ENCODE measurements at places on chromosomes 11 and 22.

DNA sequence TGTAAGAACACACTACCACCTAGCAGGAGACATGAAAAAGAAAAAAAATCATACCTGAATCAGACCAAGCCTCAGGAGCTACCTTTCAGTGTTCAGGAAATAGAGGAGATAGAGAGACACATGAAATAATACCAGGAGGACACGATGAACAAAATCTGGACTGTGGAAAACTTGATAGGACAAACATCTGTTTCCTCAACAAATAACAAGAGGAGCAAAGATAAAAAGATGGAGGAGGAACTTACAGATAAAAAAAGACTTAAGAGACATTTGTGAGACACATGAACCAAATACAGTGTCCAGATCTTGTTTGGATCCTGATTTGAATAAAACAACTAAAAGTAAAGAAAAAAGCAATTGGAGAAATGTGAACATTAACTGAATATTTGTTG lies 12.4 kb upstream of the KCNE3 start:
- DNase-seq, result no peak

GRCh38 chr11:44747316-44747715 lies 20.6 kb downstream of the TSPAN18 start:
- no peak for DNase-seq

DNA sequence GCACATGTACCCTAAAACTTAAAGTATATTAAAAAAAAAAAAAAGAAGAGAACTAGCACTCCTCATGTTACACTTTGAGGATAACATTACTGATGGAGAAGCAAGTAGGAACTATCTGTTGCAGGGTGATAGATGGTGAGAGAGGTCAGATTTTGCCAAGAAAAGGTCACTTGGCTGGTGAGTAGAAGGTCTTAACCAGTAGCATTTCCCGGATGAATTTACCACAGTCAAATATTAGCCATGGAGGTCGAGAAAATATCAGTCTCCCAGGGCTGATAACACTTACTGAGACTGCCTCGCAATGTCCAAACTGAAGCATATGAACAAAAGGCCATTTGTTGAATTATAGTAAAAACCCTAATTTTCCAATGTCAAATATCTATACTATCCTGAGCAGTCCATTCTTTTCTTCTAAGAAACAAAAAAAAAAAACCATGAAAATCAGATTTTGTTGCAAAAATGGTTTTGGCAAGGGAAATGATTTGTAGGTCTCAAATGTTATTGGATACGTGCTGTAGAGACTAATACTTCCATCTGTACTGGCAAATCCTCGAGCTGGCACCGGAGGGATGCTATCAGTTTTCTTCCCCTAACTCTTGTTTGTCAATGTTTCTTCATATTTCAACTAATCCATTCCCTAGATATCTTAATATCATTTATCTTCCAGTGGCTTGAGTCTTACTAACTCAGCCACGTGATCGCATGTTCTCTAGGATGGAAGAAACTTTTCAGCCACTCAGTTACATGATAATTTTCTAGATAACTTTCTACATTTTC lies 14.5 kb upstream of the BBOX1 start:
- no peak for DNase-seq

GRCh38 chr11:13115380-13115675 lies 106.2 kb downstream of the RASSF10 start:
- DNase-seq, result no peak

DNA sequence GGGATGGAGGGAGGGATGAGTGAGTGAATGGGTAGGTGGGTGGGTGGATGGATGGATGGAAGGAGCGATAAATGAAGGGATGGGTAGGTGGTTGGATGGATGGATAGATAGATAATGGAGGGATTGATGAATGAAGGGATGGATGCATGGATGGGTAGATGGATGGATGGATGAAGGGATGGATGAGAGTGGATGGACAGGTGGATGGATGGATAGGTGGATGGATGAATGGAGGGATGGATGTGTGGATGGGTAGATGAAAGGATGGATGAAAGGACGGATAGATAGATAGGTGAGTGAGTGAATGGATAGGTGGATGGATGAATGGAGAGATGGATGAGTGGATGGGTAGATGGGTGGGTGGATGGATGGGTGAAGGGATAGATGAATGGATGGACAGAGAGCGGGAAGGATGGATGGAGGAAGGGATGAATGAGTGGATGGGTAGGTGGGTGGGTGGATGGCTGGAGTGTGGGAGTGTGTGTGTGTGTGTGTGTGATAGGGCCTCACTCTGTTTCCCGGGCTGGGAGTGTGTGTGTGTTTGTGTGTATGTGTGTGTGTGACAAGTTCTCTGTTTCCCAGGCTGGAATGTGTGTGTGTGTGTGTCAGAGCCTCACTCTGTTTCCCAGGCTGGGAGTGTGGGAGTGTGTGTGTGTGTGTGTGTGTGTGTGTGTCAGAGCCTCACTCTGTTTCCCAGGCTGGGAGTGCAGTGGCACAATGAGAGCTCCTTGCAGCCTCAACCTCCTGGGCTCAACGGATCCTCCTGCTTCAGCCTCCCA lies 2.1 kb upstream of the PRR33 start:
- DNase-seq, result no peak

DNA sequence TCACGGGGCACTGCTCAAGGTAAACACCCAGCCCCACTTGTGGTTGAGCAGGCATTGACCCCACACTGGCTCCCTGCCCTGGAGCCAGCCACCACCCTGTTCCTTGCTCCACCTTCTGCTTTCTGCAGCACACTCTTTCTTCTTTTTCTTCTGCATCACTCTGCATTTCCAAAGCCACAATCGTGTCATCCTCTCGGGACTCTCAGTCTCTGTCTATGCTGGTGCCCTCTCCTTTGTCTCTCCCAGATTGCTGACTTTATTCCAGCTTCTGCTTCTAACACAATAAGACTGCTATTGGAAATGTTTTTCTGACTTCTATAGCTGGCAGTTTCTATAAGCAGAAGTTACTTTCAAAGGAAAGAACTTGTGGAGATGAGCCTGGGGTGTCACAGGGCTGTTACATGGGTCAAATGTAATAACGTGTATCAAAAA lies 14.4 kb downstream of the GRAP2 start:
- no peak for DNase-seq

GRCh38 chr22:37448516-37449127 lies 21.3 kb upstream of the ELFN2 start:
- no peak for DNase-seq

GRCh38 chr22:22720201-22720723 lies 75.8 kb downstream of the GGTLC2 start:
- no peak for DNase-seq

DNA sequence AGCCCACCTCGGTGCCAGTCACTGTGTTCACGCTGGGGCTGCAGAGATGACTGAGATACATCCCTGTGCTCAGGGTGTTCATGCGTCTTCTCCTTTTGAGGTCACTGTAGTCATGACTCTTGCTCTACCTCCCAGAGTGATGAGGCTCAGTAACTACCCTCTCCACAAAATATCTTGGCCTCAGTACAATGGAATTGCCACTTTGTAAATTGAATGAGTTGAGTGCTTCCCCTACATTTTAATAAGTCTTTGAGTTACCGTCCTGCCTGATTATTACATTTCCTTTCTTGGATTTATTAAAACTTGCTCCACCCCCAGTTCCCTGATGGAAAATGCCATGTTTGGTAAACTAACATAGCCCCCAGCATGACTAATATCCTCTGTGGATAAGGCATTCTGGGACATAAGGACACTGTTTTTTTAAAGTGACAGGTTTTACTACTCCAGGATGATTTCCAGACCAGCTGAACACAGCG lies 15.9 kb downstream of the PRSS23 start:
- DNase-seq, result no peak

DNA sequence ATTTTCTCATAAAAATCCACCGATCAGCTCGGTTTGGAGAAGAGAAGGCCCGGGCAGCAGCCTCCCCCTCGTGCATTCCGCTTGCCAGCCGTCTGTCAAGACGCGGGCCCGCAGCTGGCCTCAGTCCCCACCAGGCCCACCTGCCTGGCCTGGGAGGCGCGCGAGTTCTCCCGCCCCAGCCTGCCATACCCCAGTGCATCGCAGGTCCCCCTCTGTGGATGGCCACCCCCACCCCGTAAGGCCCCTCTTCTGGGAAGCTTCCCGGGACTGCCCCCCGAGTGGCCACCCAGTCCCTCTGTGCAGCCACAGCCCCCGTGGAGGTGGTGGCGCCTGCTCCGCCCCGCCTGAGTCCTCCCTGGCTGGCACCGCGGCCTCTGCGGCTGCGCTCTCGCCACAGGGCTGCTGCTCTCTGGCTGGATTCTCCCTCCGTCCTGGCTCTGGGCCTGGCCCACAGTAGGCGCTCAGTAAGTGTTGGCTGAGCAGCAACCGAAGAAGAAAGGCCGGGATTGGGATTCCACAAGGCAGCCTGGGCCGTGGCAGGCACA lies 74.0 kb upstream of the TCF20 start:
- DNase-seq, result no peak

DNA sequence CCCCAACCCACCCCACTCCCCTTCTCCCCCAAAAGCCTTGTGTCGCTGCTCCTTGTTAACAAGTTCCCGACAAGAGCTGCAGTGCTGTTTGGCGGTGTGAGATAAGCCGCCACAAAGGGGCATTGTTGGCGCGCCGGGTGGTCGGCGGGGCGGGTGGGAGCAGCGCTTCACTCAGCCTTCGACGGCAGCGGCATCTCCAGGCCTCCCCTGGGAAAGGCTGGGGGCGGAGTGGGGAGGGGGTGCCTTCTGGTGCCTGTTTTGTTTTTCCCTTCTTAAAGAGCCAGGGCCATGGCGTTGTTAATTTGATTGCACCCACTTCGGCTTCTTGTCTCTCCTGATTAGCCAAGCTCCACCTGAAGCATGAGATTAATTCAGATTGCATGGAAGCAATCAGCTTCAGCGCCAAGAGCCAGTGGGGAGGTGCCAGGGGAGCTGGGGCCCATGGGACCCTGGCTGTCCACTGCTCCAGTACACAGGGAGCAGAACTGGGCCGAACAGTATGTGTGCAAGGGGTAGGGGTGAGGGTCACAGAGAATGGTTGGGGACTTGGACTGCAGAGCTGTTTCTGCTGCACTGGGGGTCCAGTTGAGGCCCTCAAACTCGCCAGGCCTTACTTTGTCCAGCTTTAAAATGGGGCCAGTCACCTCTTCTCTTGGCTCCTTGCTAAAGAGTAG lies 165.1 kb downstream of the CEP164 start:
- DNase-seq, result no peak

DNA sequence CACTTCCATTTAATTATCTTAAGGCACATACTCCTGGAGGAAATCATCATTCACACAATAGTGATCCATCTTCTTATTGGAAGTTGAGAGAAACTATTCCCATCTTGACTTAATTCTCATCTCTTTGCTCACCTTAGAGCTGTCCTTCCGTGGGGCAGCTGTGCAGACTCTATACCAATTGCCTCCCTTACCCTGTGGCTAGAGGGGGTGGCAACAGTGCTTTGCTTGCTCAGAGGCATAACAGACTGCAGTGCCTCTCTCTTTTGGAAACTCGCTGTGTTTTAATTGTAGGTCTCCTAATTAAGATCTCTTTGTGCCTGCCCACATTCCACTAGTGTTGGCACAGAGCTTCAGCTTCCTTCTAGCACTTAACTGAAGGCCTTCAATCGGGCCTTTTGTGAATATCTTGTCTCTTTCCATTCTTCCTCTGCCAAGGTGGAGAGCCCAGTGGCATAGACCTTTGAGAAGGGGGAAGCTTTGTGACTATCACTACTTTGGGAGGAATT lies 5.5 kb downstream of the KMT2A start:
- no peak for DNase-seq

DNA sequence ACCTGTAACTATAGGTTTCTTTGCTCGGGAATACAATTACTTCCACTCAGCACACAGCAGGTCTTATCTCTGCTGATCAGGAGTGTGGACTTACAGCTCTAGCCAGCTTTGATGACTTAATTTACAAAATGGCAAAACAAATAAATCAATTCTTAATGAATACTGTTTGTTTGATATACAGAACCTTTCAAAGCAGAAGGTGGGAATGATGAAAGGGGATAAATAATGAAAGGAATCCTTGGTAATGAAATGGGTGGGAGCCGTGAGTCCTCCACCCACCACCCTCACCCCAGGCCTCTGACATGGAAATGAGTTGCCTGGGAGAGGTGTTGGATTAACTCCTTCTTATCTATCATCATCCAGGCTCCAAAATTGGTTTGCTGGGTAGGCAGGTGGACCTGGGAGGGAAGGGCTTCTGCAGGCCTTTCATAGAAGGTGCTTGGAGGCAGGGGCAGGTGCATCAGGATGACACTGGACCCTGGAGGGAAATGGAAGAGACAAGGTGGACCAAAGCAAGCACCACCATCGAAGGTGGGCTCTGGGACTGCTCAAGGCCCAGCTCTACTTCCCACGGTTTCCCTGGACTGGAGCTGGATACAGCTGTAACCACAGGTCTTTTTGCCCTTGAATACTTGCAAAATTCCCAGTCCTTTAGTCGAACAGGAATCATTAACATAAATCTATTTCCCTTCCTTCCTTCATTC lies 23.0 kb downstream of the POU2AF1 start:
- no peak for DNase-seq

- no peak for DNase-seq
Observed at GRCh38 chr11:116725434-116726221, 47.2 kb downstream of the BUD13 start.

DNA sequence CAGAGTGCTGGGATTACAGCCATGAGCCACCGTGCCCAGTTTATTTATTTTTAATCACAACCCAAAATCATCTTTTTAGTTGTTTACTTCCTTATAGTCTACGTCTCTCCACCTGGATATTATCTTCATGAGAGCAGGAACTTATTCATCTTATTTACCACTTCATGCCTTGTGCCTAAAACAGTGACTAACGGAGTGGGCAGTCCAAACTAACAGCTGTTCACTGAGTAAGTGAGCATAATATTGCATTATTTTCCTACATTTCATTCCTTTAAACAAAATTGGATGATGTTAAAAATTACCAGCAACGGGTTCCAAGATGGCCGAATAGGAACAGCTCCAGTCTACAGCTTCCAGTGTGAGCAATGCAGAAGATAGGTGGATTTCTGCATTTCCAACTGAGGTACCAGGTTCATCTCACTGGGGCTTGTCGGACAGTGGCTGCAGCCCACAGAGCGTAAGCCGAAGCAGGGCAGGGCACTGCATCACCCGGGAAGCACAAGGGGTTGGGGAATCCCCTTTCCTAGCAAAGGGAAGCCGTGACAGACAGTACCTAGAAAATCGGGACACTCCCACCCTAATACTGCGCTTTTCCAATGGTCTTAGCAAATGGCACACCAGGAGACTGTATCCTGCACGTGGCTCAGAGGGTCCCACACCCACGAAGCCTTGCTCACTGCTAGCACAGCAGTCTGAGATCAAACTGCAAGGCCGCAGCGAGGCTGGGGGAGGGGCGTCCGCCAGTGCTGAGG lies 14.1 kb downstream of the TMEM123 start:
- no peak for DNase-seq

- no peak for DNase-seq
Observed at GRCh38 chr11:47569646-47570045, 4.2 kb downstream of the PTPMT1 start.

- no peak for DNase-seq
Observed at GRCh38 chr22:38938221-38938620, 19.2 kb upstream of the APOBEC3A start.

- no peak for DNase-seq
Observed at GRCh38 chr11:19660076-19660475, 52.6 kb upstream of the NAV2 start.
